ENCODE measurements at places on chromosomes 3 and 15.

- DNase-seq, result peak; percentile 65
Measured at GRCh38 chr3:128845778-128846485, 33.5 kb upstream of the ACAD9 start.

DNA sequence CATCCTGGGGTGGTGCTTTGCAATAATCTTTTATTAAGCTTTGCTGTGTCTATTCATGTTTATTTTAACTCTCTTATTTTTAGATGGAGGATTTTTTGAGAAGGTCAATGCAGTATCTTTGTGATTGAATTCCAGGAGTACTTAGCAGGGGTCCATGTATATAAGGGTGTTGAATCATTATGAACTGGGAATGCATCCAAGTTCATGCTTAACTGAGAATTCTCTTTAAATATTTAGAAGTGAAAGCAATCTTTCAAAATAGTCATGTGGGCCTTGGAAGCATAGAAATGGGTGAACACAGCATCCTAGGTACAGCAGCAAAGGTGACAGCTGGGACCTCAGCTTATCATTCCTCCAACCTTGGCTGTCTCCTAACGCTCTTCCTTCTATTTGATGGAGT, 27.3 kb downstream of the SPTSSB start:
- DNase-seq, result no peak

DNA sequence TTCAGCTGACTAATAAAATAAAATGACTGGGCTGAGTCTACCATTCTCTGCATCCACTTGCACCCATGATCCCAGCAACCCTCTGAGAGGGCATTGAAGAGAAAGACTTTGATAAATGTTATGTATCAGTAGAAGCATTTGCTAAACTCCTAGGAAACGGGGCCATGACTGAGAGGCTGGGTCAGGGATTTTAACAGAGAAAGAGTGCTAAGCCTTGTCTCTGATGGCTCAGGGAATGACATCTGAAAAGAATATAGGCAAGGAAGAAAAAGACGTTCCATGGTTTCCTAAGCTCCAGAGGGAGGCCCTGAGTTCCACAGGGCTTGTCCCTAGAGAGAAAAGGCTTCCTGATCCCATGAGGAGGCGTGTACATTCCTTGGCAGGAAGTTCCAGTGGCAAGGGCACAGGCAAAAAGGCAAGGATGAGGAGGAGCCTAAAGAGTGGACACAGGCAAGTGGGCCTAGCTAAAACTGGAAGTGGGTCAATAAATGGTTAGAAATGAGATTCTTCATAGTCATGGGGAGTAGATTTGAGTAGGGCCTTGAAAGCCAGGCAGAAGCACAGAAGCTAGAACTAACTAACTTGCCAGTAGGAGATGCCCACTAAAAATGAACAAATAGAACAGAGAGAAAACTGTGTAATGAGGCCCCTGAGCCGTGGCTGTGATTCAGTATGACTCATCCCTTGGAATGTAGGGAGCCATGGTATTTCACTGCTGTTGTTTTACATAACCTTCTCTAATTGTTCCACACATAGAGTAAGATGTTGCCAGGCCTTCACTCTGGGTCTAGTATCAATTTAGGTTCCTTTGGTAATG, 44.9 kb upstream of the MANF start:
- DNase-seq, result no peak

DNA sequence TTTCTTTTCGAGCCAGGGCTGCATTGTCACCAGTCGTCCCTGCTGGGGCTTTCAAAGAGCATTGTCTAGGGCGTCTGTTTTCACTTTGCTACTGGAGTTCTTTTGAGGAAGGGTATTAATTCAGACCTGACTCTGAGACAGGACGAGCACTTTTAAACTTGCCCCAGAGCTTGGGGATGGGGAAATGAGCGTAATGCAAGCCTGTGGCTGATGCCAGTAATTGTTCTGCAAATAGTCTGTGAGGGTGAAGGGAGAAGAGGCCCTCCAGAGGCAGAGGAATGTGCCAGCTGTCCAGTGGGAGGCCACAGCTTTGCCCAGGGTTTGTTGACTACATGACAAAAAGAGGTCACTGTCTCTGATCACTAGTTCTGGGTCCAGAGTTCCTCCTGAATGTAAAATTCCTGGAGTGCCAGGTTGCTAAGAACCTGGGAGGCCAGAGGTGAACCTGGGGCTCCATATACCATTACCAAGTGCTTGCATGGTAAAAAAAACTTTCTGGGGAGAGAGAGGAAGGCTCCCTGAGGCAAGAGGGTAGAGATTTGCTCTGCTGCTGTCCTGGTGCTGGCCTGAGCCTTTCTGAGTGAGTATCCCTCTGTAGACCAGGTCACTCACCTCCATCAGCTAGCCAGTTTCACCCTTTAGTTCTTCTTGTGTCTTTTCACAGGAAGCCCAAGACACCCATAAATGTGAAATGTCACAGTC, 14.8 kb downstream of the EEFSEC start:
- DNase-seq, result no peak

- no peak for DNase-seq
Measured at GRCh38 chr3:18069568-18069967, 327.1 kb upstream of the TBC1D5 start.

DNA sequence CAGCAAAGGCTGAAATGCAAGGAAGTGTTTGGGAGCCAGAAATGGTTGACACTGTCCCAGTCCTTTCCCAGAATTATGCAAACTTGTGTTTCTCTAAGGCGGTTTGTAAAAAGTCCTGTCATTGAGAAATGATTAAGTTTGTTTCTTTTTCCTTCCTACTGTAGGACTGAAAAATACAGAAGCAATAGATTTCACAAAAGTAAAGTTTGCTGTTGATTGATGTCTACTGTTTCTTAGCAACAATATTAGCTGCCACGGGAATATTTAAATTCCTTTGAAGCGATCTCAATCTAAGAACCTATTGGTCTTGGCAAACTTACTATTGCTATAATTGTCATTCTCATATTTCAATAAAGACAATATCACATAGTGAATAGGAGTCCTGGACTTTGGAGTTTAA, 100.7 kb upstream of the IL12A start:
- DNase-seq, result no peak

GRCh38 chr3:142705198-142705597, 18.6 kb upstream of the TRPC1 start:
- DNase-seq, result no peak

DNA sequence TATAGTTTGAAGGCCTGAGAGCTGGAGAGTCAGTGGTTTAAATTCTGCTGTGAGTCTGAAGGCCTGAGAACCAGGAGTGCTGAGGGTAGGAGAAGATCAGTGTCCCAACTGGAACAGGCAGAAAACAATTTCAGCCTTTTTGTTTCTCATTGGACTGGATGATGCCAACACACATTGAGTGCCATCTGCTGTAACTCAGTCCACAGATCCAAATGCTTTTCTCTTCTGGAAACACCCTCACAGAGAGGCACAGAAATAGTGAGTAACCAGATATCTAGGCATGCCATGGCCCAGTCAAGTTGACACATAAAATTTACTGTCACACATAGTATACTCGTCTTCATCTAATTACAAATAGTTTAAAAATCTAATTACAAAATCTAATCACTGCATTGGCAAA, 100.8 kb downstream of the NEO1 start:
- no peak for DNase-seq

DNA sequence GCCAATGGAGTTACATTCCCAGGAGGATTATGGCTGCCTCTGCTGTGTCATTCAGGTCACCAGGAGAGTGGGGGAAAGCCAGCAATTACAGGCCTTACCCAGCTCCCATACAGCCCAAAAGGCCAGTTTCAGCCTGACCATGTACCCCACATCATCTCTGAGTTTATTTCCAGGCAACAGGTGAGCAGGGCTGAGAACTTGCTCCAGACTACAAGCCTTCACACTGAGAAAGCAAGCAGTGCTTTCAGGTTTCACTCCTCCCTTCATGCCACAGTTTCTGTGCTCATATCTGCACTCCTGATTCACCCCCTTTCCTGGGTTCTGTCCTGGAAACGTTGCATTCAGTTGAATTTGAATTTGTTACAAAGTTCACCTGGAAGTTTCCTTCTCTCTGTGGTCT, 68.1 kb upstream of the ABI3BP start:
- no peak for DNase-seq

DNA sequence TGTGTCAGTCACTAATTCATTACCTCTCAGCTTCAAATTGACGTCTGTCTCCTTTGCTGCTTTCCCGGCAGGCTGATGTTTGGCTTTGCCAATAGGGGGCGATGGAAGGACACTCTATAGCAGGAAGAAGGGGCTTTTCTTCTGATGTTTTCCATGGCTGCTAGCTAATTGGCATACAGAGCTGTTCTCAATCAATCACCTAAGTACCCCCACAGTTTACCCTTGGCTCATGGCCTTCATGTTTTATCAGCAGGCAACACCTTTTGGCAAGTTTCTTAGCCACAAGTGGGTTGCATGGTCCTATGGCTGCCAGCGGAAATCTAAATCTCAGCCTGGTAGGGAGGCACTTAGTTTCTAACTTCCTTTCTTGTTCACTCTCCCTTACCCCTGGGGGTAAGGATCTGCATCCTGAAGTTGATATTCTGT, 45.0 kb downstream of the ESYT3 start:
- DNase-seq, result no peak

- DNase-seq, result no peak
Measured at GRCh38 chr15:50137330-50137761, 18.3 kb upstream of the ATP8B4 start.

GRCh38 chr15:32959077-32959476, 235.4 kb downstream of the FMN1 start:
- DNase-seq, result no peak

DNA sequence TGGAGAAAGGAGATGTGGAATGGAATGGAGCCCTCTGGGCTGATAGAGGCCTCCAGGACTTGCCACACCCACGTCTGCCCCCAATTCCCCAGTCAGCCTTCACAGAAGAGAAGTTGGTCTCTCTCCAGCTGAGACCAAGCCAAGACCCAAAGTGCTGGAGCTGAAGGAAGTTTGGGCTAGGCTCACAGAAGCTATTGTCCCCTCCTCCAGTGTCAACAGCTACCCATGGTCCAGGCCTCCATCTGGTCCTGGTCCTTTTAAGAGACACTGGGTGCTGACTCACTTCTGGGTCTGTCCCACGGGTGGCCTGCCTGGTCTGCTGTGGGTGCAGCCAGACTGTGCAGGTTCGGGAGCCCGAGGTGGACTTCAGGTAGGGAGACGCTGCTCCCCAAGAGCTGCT, 179.8 kb downstream of the APBA2 start:
- no peak for DNase-seq

- DNase-seq, result no peak
Measured at GRCh38 chr15:96338766-96339618, 8.5 kb downstream of the NR2F2 start.

- no peak for DNase-seq
Measured at GRCh38 chr15:79408041-79408440, 24.1 kb upstream of the MINAR1 start.

GRCh38 chr15:96494505-96494904, 164.0 kb downstream of the NR2F2 start:
- no peak for DNase-seq

DNA sequence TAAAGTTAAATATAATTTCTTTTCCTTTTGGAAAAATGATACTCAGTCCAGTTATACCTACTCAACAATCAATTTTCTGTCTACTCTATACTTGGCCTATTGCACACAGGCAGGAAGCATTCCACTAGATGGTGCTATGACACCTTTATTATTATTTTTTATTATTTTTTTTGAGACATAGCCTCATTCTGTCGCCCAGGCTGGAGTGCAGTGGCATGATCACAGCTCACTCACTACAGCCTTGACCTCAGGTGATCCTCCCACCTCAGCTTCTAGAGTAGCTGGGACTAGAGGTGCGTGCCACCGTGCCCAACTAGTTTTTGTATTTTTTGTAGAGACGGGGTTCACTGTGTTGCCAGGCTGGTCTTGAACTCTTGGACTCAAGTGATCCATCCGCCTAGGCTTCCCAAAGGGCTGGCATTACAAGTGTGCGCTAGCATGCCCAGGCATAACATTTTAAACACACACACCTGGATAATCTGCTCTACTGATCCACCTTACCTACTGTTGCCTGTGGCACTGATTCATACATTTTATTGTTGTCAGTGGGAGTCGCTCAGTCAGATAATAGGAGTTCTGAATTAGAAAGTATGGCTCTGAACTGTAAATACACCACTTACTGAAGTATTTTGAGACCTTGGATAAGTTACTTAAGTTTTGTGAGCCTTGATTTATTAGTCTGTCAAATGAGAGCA, 56.2 kb downstream of the EIF3J start:
- DNase-seq, result no peak

GRCh38 chr3:126051234-126051633, 32.7 kb downstream of the SLC41A3 start:
- DNase-seq, result no peak

GRCh38 chr15:71237456-71238188, 122.4 kb downstream of the THSD4 start:
- no peak for DNase-seq

DNA sequence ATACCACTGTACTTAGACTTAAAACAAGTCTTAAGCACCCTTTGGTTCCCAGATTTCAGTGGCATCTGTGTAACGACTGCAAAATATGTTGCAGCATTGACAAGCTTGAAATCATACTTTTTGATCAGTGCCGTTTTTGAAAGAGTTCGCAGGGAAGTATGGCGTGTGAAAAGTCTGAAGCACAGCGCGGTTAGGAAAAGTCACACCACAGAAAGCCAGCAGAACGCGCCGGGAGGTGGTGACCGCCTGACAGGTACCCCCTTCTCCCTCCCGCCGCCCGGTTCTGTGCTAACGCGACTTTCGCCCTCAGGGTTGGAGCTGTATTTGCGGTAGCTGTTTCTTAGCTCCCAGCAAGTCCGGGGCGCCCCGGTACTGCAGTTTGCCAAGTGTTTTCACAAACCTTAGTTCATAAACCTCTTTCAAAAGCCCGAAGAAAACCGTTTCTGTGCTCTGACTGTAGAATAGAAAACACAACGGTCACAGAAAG, 481 bp upstream of the CRYBG3 start:
- DNase-seq, result peak; percentile 25

DNA sequence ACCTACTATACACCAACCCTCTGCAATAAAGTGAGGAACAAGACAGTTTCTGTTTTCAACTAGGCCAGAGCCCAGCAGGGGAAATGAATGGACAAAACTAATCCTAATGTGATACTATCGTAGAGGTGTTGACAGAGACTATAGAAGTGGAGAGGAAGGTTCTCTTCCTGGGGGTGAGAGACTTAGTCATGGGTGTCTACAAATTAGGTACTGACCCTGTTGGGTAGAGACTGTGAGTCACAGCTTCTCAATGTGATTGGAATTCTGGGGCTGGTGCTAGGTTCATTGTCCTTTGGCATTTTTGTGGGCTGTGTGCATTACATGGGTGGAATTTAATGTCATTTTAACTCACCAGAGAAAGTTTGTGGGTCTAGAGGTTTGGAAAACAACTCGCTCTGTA, 79.3 kb downstream of the ADAMTSL3 start:
- no peak for DNase-seq

DNA sequence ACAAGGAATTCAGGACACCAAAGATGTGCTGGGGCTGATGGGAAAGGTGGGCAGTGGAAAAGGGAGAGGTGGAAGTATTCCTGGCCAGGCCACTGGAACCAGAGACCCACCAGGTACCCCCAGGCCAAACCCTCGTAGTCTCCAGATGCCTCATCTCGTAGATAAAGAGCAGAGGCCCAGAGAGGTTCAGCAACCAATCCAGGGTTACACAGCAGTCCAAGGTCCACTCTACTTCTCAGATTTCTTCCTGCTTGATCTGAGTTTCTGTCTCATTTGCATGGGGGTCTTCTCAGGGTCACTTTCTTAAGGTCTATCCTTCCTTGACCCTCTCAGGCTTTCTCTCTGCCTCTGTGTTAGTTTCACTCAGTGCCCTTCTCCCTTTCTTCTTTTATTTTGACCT, 5.1 kb downstream of the TTC21A start:
- no peak for DNase-seq

All from activated CD8-positive, alpha-beta memory T cell treated with anti-CD3 and anti-CD28 coated beads for 1 hour (primary cell).